ENCODE measurements at places on chromosomes 1 and 21.

DNA sequence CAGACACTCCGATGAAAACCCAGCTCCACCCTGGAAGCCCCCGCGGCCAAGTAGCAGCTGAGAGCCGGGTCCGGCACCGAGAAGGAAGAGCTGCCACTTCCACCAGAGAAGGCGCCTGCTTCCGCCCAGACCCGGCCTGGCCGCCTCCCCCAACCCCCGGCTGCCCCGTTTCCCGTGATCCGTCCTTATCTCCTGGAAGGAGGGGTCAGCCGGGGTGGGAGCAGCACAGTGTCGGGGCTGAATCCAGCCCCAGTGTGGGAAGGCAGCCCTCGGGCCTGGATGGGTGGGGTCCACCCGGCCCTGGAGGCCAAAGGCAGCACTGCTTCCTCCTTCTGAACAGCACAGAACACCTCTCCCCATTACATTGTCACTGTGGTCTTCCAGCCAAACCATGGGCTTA, 69.4 kb downstream of the MEGF6 start:
- no peak for DNase-seq

- no peak for DNase-seq
Observed at GRCh38 chr1:3651026-3651929, 1.0 kb upstream of the TP73 start.

DNA sequence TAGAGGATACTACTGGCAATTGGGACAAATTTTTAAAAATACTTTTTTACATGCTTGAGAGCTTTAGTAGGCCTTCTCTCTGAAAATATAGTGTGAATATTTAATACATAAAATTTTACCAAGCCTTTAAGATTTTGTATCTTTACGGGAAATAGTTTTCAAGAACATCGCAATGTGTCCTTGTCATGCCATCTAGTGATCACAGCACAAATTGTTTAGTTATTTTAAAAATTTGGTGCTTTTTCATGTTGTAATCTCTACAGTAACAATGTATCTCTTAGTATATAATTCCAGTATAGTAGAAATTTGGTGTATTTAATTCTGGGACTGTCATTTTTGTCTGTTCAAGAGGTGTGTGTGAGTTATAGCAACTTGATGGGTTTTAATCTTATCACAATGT, 6.7 kb downstream of the CDC7 start:
- no peak for DNase-seq

DNA sequence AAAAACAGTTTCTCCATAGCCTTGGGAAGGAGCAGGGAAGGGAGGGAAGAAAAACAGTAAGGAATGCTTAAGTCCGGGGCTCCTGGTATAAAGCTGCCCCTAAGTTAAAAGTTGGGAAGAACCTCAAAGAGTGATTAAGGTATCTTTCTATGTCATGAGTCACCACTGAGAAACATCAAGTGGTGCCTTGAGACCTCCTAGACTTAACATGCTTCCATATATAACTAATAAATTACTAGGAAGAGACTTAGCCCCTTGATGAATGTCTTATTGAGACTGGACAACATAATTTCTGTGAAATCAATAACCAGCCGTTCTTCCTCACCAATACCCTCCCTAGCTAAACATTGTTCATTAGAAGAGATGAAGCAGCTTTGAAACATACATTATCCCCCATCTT, 121.8 kb upstream of the SLC44A3 start:
- DNase-seq = no peak

- DNase-seq = no peak
Observed at GRCh38 chr21:31119199-31119598, 80.9 kb upstream of the KRTAP19-8 start.

- no peak for DNase-seq
Observed at GRCh38 chr1:160419838-160420169, 19.4 kb downstream of the VANGL2 start.

DNA sequence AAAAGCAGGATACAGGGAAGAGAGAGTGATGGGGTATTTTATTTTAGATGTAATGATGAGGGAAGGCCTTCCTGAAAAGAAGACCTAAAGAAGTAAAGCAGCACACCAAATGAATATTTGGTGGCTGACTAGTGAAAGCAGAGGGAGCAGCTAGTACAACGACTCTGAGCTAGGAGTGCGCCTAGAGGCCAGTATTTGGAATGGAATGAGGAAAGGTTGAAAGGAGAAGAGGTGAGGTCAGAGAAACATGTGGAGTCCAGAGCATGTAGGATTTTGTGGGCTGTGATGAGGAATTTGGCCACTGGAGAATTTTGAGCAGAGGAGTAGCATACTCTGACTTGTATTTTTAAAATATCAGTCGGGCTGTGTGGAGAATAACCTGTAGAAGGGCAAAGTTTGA, 11.8 kb upstream of the RPL5 start:
- no peak for DNase-seq

DNA sequence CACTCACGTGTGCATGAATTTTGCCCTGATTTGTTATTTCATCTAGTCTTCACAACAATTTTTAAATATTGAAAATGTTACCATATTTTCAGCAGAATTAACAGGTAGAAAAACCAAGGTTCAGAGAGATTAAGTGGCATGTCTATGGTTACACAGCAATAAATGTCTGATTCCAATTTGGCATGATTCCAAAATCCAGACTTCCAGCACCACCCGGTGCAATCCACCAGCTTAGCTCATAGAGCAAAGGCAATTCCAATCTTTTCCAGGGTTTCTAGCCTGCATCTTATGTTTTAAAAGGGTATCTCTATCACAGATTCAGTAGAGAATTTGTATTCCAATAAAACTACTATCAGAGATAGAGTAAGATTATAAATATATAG, 161.8 kb downstream of the TPR start:
- DNase-seq = no peak

- no peak for DNase-seq
Observed at GRCh38 chr1:229887043-229887822, 179.8 kb upstream of the GALNT2 start.

Data from CD4-positive, alpha-beta T cell treated with Interleukin-15 for 1 hour (primary cell).